ENCODE measurements at places on chromosomes 3 and 15.

- DNase-seq = no peak
Measured at GRCh38 chr15:55256281-55257011, 33.2 kb downstream of the RAB27A start.

DNA sequence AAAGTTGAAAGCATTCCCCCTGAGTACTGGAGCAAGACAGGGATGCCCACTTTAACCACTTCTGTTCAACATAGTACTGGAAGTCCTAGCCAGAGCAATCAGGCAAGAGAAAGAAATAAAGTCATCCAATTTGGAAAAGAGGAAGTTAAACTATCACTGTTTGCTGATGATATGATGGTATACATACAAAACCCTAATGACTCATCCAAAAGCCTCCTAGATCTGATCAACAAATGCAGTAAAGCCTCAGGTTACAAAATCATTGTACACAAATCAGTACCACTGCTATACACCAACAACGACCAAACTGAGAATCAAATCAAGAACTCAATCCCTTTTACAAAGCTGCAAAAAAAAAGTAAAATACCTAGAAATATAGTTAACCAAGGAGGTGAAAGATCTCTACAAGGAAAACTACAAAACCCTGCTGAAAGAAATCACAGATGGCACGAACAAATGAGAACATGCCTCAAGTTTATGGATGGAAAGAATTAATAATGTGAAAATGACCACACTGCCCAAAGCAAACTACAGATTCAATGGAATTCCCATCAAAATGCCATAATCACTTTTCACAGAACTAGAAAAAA is 40.3 kb downstream of the RPL39L start:
- DNase-seq = no peak

DNA sequence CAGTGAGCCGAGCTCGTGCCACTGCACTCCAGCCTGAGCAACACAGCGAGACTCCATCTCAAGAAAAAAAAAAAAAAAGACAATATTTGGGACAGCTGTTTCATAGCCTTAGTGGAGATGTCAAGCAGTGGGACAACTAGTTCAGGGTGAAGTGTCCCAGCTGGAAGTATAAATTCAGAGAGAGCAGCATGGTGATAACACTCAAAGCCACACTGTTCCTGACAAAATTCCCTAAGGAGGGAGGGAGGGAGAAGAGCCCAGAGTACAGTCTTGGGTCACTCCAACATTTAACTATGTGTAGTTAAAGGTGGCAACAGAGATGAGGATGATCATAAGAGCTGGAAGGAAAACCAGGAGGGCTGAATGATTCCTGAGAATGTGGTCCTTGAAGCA is 21.1 kb upstream of the IP6K2 start:
- no peak for DNase-seq

DNA sequence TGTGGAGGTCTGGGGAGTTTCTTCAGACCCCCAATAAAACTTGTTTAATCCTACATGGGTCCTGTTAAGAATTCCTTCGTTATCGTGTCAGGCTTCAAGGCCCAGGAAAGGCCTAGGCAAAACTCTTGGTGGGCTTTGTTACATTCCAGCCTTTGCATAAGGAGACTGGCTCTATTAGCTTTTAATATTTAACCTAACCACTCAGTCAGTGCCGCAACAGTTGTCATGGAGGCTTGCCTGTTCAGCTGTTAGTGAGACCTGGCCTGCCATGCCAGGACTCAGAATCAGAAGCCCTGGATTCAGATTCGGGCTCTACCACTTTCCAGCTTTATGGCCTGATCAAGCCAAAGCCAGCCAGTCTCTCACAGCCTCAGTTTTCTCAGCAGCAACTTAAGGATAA is 19.6 kb downstream of the EIF1B start:
- no peak for DNase-seq

DNA sequence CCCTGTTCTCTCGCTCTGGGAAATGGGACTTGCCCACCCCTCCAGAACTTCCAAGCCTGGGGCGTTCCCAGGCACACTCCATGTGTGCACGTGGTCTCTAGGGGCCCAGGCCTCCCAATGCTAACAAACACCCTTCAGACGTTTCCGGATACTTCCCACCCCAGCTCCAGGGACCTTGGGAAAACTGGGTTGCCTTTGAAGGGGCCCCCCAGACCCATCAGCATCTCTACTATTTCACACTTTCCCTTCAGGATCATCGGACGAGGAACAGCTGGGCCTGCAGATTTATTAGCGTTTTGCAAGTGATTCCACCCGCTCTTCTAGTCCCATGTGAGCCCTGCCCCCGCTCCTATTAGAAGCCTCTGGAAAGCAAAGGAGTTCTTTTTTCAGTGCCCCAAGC is 63.2 kb downstream of the MAGEF1 start:
- no peak for DNase-seq

DNA sequence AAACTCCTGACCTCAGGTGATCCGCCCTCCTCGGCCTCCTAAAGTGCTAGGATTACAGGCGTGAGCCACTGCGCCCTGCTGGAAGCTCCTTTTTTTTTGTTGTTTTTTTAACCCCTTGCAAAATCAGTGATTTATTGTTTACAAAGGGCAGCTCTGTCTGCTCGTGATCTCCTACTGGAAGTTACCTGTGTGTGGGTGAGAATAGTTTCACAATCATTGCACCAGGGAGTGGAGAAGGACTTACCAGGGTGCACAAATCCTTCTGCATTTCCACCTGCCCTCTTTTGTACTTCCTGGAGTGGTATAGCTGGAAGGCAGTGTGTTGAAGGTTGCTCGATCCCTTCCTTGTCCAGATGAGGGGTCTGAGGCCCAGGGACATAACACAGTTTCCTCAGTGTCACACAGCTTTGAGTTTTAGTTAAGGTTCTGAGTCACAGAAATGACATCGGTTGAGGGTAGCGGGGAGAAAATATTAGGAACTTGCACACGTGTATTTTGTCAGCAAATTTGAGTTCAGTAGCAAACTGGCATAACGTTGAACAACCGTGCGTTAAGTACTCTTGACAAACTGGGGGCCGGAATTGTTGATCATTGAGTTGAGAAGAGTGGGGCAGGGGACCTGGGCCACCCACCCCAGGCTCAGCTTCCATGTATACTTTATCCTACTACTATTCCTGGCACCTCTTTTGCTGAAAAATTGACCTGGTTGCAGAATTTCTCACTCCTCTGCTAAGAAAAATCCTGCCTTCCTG is 11.3 kb upstream of the TRAK1 start:
- DNase-seq = no peak

GRCh38 chr3:170697908-170698307 is 112.0 kb upstream of the SLC7A14 start:
- no peak for DNase-seq

DNA sequence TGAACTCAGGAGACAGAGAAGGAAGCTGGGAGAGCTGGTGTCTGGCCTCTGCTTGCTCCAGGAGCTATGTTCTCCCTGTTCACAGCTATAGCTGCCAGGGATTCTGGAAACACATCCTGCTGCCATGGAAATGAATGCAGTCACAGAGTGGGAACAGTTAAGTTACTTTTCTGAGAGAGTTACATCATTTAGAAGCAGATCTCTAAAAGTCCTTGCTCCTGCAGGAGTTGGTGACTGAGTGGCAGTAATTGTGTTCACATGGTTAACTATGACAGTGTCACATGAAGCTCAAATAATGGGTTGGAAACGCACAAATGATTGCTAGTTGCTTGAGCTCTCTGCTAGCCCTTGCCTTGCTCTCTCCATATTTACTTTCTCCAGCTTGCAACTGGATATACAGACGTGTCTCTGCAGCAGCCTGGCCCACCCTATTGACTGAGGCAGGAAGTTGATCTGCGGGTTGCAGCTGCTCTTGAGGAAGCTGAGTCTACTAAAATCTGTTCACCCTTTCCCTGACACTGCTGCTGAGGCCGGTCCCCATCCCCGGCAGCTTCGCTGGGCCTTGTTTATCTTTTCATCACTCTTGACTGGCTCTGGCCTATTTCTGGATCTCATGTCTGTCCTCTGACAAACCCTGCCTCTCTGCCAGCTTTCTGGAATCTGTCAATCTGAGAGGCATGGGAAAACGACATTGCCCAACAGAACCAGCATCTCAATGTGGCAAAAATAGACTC is 16.7 kb upstream of the ISLR start:
- DNase-seq = peak; percentile 36

GRCh38 chr3:71465371-71466036 is 118.0 kb downstream of the FOXP1 start:
- no peak for DNase-seq

- DNase-seq = no peak
Measured at GRCh38 chr3:15458212-15458780, 30.9 kb downstream of the EAF1 start.

DNA sequence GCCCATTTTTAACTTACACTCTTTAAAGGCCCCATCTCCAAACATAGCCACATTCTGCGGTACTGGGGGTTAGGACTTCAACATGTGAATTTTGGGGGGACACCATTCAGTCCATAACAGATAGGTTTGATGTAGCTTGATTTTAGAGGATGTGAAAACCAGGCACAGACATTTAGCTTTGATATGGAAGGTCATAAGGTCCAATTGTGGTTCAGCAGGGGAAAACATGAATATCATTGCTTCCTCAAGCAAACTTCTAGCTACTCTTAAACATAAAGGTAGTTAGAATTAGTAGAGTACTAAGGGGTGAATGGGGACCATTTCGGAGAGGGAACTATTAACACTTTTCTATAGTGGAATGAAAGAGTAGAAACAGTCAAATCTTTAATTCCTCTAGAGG is 13.6 kb upstream of the NFKBIZ start:
- DNase-seq = no peak

DNA sequence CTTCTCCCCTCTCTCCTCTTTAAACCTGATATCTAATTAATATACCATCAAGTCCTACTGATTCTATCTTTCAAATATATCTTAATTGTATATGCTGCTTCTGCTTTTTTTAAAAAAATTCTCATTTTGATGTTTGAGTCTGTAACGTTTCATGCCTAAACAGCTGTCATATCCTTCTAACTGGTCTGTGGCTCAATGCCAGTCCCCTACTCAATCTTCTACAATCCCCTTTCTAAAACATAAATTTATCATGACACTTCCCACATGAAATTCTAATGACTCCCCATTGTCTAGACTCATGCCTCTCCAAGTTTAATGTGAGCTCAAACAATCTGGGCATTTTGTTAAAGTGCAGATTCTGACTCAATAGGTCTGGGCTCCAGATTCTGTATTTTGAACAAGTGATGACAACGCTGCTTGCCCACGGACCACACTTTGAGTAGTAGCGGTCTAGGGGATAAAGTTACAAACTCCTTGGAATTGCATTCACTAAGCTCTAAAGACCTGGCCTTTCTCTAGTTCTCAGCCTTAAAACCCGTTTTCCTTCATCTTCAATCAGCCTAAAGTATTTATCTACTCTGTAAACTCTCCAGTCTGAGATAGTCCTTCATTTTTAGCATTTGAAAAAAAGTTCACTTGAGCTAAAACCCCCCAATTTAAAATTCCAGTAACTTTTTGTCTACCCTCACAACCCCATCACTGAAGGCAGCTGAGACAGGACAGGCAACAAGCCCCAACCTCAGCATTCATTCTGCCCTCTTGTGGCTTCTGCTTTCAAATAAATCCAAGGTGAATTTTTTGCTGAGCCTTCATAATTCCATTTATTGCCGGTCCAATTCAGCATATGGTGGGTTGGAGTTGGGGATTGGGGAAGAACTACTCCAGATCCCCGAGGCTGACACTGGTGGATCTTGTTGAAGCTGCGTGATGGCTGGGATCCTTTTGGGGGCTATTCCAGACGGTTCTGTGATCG is 88.1 kb upstream of the THRB start:
- no peak for DNase-seq

DNA sequence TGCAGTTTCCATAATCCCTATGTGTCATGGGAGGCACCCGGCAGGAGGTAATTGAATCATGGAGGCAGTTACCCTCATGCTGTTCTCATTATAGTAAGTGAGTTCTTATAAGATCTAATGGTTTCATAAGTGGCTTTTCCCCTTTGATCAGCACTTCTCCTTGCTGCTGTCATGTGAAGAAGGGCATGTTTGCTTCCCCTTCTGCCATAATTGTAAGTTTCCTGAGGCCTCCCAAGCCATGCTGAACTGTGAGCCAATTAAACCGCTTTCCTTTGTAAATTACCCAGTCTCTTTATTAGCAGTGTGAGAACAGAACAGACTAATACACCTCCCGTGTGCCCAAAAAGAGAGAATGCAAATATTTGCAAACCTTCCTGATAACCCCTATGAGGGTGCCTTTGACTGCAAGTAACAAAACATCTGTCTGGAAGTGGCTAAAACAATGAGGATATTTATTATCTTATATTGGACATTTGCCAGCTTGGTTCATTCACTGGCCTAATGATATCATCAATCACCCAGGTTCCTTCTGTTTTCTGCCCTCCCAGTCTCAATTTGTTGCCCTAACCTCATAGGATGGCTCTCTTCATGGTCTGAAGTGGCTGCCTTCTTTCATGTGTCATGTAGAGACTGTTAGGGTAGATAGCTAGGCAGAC is 68.7 kb downstream of the BHLHE40 start:
- DNase-seq = no peak

DNA sequence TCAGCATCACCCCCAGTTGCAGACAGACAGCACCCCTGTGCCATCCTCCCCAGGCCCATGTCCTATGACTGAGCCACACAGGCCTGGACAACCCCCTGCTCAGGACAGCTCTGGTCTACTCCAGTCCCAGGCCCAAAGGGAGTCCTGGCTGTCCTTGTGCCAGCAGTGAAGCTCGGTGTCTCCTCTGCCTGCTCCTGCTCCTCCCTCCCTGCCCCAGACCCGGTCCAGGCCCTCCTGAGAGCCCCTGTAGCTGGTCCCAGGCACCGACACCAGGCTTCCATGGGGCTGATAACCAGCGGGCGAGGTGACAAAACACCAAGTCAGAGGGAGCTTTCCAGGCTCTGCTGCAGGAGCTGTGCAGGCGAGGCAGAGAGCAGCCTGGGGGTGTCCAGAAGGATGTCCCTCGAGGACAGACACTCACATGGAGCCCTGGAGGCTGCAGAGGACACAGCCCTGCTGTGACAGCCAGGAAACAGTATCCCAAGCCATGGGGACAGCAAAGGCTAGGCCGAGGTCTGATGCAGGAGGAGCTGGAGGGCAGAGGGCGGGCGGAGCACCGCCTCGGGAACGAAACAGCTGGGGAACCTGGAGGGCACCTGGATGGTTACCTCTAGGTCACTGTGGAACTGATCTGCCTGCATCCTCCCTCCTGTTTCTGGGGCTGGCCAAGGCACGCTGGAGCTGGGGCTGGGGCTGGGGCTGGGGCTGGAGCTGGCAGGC is 103.8 kb upstream of the PRR20G start:
- no peak for DNase-seq

DNA sequence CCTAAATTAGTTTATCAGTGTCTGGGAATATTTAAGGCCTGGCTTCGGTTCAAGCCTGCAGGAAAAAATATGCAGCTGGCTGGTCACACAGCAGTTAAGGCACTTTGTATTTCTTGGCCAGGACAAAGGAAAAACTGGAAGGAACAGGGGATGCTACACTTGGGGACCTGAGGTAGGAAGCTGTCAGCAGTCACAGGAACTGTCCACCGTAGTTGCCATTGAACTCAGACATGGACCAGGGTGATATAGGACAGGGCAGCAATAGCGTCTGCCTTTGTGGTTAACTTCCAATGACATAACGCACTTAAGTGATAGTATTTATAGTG is 49.1 kb downstream of the NR1D2 start:
- no peak for DNase-seq

DNA sequence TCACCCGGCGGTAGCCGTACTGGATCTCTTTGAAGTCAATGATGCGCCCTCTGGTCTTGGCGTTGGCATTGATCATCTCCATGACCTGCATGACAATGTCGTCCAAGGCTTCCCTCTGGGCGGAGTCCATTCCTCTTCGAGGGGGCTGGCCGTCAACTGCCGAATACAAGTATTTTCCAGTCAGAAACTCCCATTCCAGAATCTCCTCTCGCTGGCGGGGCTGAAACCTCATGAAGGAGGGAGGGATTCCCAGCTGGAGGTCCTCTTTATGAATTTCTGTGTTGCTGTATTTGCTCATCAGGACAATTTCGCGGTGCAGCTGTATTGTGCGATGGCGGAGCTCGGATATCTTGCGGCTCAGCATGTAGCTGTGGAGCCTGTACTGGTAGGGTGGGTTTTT is 73.4 kb downstream of the CHSY1 start:
- no peak for DNase-seq
